ENCODE measurements at places on chromosomes 7 and 10.

DNA sequence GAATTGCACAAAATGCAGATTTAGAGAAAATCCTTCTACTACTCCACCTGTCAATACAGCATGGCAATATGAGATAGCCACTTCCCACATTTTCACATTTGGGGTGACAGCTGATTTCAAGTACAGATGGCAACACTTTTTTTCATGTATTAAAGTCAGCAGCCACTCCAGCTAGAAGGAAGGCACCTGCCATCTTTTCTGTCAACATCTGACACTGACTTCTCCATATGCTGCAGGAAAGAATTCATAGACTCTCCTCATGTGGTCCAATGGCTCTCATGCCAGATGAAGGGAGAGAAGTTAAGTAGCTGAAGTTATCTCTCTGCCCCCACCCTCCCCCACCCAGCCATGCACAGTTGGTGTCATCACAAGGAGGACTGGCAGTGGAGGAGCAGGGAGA is 912.0 kb downstream of the SORCS1 start:
- DNase-seq = no peak

GRCh38 chr7:64312826-64313225 is 935 bp upstream of the ZNF736 start:
- DNase-seq = no peak

GRCh38 chr10:46321770-46322169 is 35.0 kb downstream of the ANTXRL start:
- DNase-seq = no peak

DNA sequence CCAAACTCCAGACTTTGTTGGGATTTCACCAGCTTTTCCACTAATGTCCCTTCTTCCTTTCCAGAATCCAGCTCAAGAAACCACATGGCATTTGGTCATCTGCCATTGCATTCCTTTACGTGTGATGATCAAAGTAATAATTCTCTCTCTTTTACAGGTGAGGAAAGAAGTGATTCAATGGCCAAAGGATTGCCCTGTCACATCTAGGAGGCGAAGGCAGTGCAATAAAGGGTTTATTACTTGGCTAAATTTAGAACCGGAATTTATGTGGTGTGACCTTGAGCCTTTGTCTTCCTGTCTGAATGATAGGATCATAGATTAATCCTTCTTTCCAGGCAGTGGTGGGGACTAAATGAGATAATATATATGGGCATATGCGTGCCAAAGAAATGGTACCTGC is 58.3 kb upstream of the COBL start:
- no peak for DNase-seq

DNA sequence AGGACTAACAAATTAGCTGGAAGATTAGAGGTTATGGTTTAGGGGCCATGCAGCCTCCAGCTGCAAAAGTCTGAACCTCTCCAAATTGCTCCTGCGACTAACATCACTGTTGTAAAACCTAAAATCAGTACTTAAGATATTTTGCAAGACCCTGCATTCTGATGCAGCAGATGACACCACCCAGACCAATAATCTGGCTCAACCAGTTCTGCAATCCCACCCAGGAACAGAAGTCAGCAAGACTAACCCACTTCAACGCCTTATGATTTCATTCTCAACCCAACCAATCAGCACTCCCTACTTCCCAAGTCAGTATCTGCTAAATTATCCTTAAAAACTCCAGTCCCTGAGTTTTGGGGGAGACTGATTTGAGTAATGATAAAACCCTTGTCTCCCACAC is 250.8 kb upstream of the MBL2 start:
- no peak for DNase-seq

GRCh38 chr7:43528576-43529354 is 54.1 kb upstream of the STK17A start:
- no peak for DNase-seq

- DNase-seq = no peak
Measured at GRCh38 chr10:86375204-86375603, 8.6 kb upstream of the GRID1 start.

- peak; percentile 2 for DNase-seq
Measured at GRCh38 chr7:117399820-117400422, 27.4 kb downstream of the ASZ1 start.

DNA sequence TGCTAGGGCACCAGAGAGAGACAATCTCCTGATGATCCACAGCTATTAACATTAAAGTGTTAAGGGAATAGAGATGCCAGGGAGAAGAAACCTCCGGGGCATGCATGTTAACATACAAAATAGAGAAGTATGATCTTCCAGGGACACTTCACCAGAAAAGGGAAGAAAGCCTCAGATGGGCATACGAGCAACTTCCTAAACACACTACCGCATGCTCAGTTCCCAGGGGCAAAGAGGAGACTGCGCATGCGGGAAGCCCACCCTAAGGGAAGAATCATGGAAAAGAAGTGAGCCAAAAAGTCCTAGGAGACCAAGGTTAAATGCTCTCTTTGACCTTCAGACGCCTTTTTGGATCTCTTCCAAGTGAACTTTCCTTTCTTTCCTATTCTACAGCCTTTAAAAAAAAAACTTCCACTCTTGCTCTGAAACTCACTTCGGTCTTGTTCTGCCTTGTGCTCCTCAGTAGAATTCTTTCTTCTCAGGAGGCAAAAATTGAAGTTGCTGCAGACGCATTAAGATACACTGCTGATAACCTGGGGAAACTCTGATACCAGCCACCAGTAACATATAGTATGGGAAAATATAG is 1211.3 kb downstream of the REEP3 start:
- no peak for DNase-seq

- DNase-seq = peak; percentile 13
Measured at GRCh38 chr7:106367018-106367420, 82.2 kb upstream of the NAMPT start.

DNA sequence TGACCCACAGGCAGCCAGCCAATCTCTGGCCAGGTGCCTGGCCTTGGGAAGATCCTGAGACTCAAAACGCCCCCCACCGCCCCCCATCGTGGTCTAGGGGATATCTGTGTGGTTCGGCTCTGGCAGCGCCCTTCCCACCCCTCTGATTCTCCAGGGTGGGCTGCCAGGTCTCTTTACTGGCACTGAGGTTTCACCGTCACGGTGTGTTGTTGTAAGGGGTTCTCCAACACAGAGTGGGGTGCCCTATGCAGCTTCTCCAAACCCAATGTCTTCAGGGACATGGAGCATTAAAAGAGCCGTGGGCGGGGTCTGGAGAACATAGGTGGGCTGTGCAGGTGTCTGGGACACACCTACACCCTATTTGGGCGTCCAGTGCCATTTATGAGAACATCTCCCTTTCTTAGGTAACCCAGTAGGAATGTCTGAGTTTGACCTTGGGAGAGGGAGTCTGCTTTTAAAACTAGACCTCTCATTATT is 1.5 kb downstream of the MAFK start:
- DNase-seq = no peak

GRCh38 chr10:100153239-100153825 is 32.5 kb downstream of the ERLIN1 start:
- DNase-seq = no peak

- DNase-seq = peak; percentile 58
Measured at GRCh38 chr7:93890464-93891068, at the start of gene TFPI2. TFPI2 (minus strand) TSS chr7:93890753; CDS start chr7:93890678, 75 bp downstream.

GRCh38 chr10:29481906-29482440 is 152.8 kb downstream of the SVIL start:
- no peak for DNase-seq

GRCh38 chr10:132407846-132408278 is 10.9 kb downstream of the PWWP2B start:
- peak; percentile 67 for DNase-seq

Measured in fibroblast of skin of back (primary cell).